ENCODE measurements at places on chromosomes 3 and 15.

DNA sequence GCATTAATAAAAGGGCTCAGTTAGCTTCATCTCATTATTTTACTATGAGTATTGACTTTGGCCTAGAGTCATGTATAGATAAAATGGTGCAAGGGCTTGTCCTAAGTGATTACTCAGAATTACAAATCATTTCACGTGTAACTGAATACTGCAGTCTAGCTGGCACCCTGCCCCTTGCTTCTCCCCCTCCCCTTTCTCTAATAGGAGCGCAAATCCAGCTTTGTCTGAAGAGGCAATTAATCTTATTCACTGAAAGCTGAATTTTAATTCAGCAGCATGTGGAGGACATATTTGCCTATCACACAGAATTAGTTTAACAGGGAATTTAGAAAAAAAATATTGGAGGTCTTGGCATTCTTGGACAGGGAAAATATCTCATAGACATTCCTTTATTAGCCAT lies 412.1 kb upstream of the DPH6 start:
- no peak for DNase-seq

- no peak for DNase-seq
Measured at GRCh38 chr3:19074257-19074900, 73.9 kb upstream of the KCNH8 start.

DNA sequence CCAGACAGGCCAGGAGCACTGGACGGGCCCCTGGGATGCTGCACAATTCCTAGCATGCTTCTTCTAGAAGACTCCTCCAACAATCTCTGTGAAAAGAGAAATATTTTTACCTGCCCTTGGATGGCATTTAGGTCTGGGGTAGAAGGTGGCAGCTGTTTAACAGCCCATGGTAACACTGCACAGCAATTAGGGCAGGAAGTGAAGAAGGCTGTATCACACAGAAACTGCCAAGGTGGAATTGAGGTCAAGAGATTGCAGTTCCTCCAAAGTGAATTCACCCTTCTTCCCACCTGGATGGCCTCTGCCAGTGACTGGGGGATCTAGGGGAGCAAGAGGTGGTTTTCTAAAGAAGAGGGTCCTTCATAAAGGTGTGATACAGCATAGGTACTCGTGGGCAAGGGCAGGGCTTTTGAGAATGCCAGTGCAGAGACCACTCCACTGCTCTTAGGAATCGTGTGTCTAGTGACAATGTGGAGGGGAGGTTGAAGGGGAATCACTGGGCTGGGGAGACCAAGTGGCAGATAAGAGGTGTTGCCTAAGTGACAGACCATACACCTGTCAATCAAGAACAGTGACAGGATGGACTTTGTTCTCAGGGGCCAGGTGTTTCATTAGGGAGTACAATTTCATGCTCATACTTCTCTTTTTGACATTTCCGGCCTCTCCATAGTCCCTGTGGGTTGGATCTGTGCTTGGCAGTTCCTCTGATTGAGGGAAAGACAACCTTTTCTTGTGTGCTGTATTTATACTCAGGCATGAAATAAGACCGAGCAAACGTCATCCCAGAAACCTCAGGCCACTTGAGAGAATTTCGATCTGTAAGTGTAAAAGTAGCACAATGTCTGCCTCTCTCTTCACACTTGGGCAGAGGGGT lies 83.5 kb upstream of the BCL6 start:
- DNase-seq, result no peak

DNA sequence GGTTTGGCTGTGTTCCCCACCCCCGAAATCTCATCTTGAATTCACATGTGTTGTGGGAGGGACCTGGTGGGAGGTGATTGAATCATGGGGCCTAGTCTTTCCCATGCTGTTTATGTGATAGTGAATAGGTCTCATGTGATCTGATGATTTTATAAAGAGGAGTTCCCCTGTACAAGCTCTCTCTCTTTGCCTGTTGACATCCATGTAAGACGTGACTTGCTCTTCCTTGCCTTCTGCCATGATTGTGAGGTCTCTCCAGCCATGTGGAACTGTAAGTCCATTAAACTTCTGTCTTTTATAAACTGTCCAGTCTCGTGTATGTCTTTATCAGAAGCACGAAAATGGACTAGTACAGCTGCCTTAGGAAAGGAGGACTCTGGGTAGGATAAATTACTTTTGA lies 976.7 kb downstream of the MCTP2 start:
- DNase-seq, result no peak

DNA sequence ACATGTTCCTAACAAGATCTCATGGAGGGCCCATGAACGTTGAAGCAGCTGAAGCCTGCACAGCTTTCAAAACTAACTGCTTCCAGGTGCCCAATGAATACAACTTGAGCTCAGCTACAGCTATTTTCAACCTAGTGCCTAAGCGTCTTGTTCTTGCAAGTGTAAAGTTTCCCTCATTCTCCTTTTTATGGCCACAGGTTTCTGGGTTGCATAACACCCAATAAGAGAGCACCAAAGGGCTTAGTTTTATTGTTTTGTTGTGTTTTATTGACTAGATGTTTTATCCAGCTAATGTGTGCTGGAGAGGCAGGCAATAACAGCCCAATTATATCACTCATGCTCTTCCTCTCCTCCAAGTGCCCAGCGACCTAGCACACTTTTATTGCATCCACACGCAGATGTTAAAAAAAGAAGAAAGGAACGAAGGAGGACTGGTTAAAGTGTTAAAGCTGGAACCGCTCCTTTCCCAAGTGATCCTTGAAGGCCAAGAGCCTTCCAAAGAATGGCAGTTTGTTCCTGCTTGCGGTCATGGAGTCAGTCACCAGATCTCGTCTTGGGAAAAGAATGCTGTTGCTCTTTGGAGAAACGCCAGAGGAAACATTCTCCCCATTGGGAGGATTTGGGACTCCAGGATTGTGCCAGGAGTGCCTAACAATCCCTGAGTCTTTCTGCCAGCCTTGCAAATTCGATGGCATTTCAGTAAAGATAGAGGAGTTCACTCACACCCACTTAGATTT lies 156.9 kb downstream of the MEX3B start:
- DNase-seq, result no peak

GRCh38 chr15:67915461-67916374 lies 75.9 kb upstream of the RNU6-1 start:
- no peak for DNase-seq

DNA sequence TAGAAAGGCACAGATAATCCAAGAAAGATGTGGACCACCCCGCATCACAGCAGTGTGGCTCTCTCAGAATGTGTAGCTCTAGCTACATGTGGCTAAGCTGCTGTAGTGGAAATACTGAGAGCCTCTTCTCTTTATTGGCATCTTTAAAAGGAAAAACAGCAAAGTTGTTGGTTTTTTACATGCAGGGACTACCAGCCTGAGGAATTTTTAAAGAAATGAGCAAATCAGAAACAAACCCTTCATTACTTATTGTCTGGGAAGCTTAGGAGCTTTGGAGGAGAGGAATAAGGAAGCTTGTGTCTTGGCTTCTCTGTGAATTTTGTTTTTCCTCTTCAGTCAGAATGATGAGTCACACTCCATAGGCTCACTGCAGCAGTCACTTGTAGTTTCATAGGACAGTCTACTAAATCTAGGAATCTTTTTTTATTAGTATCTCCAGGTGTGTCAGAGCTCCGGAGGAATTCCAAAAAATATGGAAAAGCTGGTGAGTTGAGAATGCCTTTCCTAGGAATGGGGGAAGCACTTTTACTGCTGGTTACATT lies 27.5 kb downstream of the POLG start:
- DNase-seq, result no peak
